ENCODE measurements at places on chromosomes 6 and 20.

GRCh38 chr6:128074567-128074966, 173.7 kb upstream of the THEMIS start:
- no peak for DNase-seq

GRCh38 chr6:134619077-134619476, 301.2 kb upstream of the SGK1 start:
- no peak for DNase-seq

DNA sequence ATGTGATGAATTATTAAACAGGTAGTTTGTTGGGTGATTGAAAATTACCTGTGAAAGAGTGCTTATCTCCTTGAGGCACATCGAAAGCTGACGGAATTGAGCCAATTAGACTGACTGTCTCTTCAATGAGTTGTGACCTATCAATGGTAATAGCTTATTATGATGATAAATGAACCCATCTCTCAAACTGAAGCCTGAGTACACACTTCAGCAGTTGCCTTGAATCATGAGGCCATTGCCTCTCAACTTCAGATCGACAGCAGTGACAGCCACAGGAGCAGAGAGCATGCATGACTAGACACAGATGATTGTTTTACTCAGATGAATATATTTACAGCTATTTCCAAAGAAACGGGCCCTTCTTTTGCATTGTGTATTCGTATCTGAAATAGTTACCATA, 323.9 kb downstream of the LAMA2 start:
- DNase-seq: no peak

- no peak for DNase-seq
These were observed 495.2 kb upstream of the FLRT3 start for GRCh38 chr20:14832630-14833029.

DNA sequence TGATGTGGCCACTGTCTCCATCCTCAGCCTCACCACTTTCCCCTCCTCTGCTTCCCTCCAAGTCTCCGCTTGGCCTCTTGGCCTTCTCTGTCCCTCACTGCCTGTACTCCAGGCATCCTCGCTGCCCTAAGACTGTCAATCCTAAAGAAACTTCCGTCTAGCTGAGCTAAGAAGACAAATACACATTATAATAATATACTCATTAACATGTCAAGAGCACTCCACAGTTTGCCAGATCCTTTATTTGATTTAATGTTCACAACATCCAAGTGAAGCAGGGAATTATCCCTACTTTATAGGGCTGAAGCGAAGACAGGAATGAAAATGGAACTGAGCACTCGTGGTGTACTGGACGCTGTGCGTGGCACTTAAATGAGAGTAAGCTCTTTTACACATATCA, 72.4 kb upstream of the SLC22A23 start:
- no peak for DNase-seq

- no peak for DNase-seq
These were observed 2.4 kb downstream of the HM13 start for GRCh38 chr20:31516651-31517050.

- no peak for DNase-seq
These were observed 297.5 kb upstream of the FERMT1 start for GRCh38 chr20:6420336-6420735.

DNA sequence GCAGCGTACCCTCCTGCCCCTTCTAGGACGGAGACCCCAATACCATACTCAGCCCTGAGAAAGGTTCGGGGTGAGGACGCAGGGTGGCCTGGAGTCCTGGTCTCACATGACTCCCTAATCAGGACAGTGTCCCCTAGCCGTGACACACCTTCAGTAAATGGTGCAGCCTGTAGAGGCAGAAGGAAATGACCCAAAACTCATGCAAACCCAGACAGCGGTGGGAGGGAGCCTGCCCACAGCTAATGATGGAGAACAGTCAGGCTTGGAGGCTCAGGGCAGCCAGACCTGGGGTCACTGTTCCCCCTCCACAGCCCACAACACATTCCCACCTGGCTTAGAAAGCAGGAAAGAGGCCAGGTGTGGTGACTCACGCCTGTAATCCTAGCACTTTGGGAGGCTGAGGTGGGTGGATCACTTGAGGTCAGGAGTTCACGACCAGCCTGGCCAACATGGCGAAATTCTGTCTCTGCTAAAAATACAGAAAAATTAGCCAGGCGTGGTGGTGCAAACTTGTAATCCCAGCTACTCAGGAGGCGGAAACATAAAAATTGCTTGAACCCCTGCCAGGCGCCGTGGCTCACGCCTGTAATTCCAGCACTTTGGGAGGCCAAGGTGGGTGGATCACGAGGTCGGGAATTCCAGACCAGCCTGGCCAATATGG, 8.8 kb upstream of the HMGA1 start:
- DNase-seq: no peak

- DNase-seq: no peak
These were observed 2.5 kb downstream of the MYMX start for GRCh38 chr6:44219053-44219814.

GRCh38 chr20:49705358-49705757, 8.3 kb downstream of the B4GALT5 start:
- DNase-seq: no peak

All from stimulated activated CD8-positive, alpha-beta memory T cell treated with anti-CD3 and anti-CD28 coated beads, Interleukin-2, amount 100 ng/mL, for 48 hours (primary cell).